Thoracic aorta endothelial cell (primary cell): ENCODE measurements at places on chromosomes 7 and 10. TPM values are rescaled to one million over a fixed set of nuclear protein-coding genes. Genes with fewer than 3 reads are reported as not detected.

The LBX1 gene
- not detected in 2 replicates for total RNA-seq

The CYP2C9 gene
- not detected in 2 replicates for total RNA-seq

The CALML3 gene
- total RNA-seq: not detected in 2 replicates

The SSC4D gene
- 0.13 and 0.14 TPM in 2 replicates for total RNA-seq

The SLC13A1 gene
- not detected in 2 replicates for total RNA-seq

The CCDC136 gene
- total RNA-seq: 3.9 and 8.1 TPM in 2 replicates

The ERVW-1 gene
- not detected in 2 replicates for total RNA-seq

The CDH23 gene
- under 0.01 TPM in 1 of 2 replicates, not detected in the other for total RNA-seq

The ALOX5 gene
- not detected in 2 replicates for total RNA-seq

The AP5Z1 gene
- total RNA-seq: 25.9 and 28.0 TPM in 2 replicates

The ATG9B gene
- total RNA-seq: under 0.01 and 0.07 TPM in 2 replicates

The CPN1 gene
- not detected in 2 replicates for total RNA-seq

The GIMAP4 gene
- 117 and 242 TPM in 2 replicates for total RNA-seq

The CLCN1 gene
- not detected in 2 replicates for total RNA-seq

The GNAT3 gene
- total RNA-seq: not detected in 2 replicates

The SFRP4 gene
- total RNA-seq: not detected in 2 replicates

The ANXA8 gene
- total RNA-seq: not detected in 2 replicates

The UPK3BL2 gene
- total RNA-seq: 0.80 and 3.7 TPM in 2 replicates

The VPS37D gene
- total RNA-seq: 1.9 and 2.1 TPM in 2 replicates

The CLDN3 gene
- total RNA-seq: 0.27 and 0.43 TPM in 2 replicates

The NRBF2 gene
- total RNA-seq: 19.7 and 21.3 TPM in 2 replicates

The RBP3 gene
- total RNA-seq: not detected in 2 replicates

The CDC14C gene
- total RNA-seq: not detected in 2 replicates

The CEP41 gene
- 14.0 and 19.7 TPM in 2 replicates for total RNA-seq

The SPDYE6 gene
- not detected in 2 replicates for total RNA-seq

The MYO3A gene
- total RNA-seq: not detected in 2 replicates

The CYP26C1 gene
- 0.80 and 1.0 TPM in 2 replicates for total RNA-seq

The PLXDC2 gene
- total RNA-seq: 0.93 and 1.5 TPM in 2 replicates

The SLC16A9 gene
- total RNA-seq: 1.5 and 9.6 TPM in 2 replicates

The COBL gene
- not detected in 2 replicates for total RNA-seq

The FXYD4 gene
- total RNA-seq: not detected in 2 replicates

The GNAI1 gene
- 13.7 and 14.6 TPM in 2 replicates for total RNA-seq

The ASZ1 gene
- total RNA-seq: not detected in 2 replicates

The SLIT1 gene
- under 0.01 TPM in 1 of 2 replicates, not detected in the other for total RNA-seq

The LIPF gene
- not detected in 2 replicates for total RNA-seq

The NPFFR1 gene
- not detected in 2 replicates for total RNA-seq

The OSBPL3 gene
- 62.4 and 65.4 TPM in 2 replicates for total RNA-seq

The GCK gene
- total RNA-seq: 0.13 and 0.14 TPM in 2 replicates

The ZNF239 gene
- 0.66 and 0.72 TPM in 2 replicates for total RNA-seq

The MCU gene
- 31.5 and 36.5 TPM in 2 replicates for total RNA-seq

The CTTNBP2 gene
- total RNA-seq: not detected in 2 replicates

The ANKRD1 gene
- total RNA-seq: 591 and 1,007 TPM in 2 replicates

The LRRC17 gene
- 4.4 and 6.8 TPM in 2 replicates for total RNA-seq

The SUPV3L1 gene
- total RNA-seq: 30.4 and 34.0 TPM in 2 replicates

The SFTPA1 gene
- total RNA-seq: not detected in 2 replicates

The OPALIN gene
- total RNA-seq: not detected in 2 replicates
